Activated CD8-positive, alpha-beta memory T cell treated with anti-CD3 and anti-CD28 coated beads for 48 hours (primary cell): ENCODE measurements at places on chromosomes 2 and 18.
A peak's percentile ranks its signal among the peaks of the same experiment; 100 is the strongest.

GRCh38 chr2:27962006-27962405, 71.5 kb downstream of the BABAM2 start:
- DNase-seq = no peak

GRCh38 chr18:50340078-50340477, 34.8 kb upstream of the SKA1 start:
- no peak for DNase-seq

DNA sequence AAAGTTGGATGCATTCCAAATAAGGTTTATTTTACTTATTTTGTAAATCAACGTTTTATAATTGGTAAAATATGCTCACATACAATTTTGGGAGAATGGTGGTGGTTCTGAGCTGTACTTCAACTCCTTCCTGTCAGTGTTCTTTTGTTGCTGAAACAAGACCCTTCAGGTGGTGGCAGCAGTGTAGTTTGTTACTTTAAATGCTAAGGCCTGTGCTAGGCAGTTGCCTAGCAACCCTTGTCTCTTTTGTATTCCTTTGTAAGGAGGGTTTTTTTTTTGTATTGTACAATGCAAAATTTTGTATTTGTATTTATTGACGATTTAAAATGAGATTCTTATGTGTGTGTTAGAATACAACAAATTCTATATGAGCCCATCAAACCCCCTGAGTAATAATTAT, 166.0 kb upstream of the FAM98A start:
- DNase-seq = no peak

GRCh38 chr2:18180031-18180610, 301.7 kb downstream of the KCNS3 start:
- no peak for DNase-seq

DNA sequence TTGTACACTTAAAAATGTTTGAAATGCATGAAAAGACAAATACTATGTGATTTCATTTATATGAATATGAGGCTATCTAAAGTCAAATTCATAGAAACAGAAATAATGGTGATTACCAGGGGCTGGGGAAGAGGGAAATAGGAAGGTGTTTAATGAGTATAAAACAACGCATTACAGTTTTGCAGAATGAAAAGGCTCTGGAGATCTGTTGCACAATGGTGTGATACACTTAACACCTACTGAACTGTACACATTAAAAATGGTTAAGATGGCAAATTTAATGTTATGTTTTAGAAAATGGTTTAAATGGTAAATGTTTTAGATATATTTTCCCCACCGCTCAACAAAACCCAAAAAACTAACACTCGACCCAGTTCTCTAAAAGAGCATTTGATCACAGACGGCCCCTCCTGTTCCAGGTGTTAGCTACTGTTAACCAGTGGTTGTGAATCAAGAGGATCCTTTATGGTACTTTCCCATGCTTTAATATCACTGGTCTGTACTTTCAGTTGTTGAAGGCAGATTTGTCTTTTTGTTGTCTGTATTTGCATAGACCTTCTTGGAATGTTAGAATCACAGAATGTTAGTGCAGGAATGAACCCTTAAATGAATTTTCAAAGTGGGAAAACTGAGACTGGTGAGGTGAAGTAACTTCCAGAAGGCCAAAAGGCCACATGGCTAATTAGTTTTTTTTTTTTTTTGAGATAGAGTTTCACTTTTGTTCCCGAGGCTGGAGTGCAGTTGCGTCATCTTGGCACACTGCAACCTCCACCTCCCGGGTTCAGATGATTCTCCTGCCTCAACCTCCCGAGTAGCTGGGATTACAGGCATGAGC, 10.2 kb downstream of the RAB10 start:
- DNase-seq = no peak

GRCh38 chr18:9466127-9466526, 9.2 kb upstream of the RALBP1 start:
- DNase-seq = no peak

DNA sequence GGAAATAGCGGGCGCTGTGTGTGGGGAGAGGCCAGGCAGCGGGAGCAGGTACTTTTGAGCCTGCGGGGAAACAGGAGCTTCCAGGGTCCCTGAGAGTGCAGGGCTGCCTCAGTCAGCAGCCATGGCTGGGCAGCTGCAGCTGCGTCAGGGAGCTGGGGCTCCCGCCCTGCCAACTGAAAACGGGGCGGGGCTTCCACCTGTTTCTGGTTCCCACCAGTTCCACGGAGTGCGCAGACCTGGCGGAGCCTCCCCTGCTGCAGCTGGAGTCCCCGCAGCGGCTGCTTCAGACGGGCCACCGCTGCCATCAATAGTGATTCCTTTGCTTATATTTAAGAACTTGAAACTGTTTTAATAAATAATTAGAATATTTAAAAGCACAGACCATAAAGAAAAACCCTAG, 30.6 kb upstream of the RPRM start:
- DNase-seq = no peak

GRCh38 chr18:74019864-74020263, 127.8 kb downstream of the FBXO15 start:
- DNase-seq = no peak

DNA sequence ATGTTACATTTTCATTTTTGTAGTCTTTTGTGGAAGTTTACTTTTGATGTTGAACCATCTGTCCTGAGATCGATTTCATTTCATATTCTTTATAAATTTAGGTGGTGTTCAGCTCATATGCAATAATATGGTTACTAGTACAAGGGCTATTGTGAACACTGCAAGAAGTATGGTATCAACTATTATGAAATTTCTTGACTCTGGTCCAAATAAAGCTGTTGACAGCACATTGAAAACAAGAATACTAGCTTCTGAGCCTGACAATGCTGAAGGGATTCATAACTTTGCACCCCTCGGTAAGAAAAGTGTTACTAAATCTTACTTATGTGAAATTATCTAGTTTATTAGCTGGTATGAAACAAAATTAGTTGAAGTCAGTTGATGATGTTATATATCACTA, 124.9 kb upstream of the TTC27 start:
- no peak for DNase-seq

DNA sequence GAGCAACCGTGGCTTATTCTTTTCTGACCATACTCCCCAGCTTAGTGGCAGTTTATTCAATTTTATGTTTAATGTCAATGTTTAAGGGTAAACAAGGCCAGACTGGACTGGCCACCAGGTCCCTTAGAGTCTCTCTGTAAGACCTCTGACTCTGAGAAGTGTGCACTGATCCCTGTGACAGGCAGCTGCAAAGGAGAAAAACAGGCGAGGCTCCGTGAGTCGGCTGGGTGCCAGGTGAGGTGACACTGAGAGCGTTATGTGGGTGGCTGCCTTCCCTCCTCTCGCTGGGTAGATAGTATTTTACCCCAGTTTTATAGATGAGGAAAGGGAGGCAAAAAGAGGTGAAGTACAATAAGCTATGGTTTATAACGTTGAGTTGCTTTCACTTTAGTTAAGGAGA, 139.4 kb upstream of the HDAC4 start:
- no peak for DNase-seq

DNA sequence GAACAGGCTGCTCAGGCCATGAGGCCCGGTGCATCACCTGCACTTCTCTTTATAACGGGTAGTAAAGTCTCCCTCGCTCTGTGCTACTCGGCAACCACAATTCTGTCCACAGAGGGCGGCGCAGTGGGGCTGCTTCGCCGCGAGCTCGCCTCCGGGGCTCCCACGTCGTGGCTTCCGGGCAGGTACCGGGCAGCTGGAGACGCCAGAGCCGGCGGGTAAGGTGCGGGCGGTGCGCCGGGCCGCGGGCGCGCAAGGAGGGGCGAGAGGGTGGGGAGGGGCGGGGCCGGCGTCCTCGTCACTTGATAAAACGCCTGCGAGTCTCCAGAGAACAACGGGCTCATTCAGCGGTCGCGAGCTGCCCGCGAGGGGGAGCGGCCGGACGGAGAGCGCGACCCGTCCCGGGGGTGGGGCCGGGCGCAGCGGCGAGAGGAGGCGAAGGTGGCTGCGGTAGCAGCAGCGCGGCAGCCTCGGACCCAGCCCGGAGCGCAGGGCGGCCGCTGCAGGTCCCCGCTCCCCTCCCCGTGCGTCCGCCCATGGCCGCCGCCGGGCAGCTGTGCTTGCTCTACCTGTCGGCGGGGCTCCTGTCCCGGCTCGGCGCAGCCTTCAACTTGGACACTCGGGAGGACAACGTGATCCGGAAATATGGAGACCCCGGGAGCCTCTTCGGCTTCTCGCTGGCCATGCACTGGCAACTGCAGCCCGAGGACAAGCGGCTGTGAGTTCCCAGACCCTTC, at the start of gene ITGA6:
ITGA6 (plus strand) TSS at position 331 of the 734 bp plus-strand sequence.
- DNase-seq = peak; percentile 44
